ENCODE measurements at places on chromosomes 2 and 18. TPM values are rescaled to one million over a fixed set of nuclear protein-coding genes. Genes with fewer than 3 reads are reported as not detected.

The RAB6C gene
- total RNA-seq = not detected

GRCh38 chr2:111227716-111228141 is 107.0 kb downstream of the BCL2L11 start:
- DNase-seq = peak; percentile 91

DNA sequence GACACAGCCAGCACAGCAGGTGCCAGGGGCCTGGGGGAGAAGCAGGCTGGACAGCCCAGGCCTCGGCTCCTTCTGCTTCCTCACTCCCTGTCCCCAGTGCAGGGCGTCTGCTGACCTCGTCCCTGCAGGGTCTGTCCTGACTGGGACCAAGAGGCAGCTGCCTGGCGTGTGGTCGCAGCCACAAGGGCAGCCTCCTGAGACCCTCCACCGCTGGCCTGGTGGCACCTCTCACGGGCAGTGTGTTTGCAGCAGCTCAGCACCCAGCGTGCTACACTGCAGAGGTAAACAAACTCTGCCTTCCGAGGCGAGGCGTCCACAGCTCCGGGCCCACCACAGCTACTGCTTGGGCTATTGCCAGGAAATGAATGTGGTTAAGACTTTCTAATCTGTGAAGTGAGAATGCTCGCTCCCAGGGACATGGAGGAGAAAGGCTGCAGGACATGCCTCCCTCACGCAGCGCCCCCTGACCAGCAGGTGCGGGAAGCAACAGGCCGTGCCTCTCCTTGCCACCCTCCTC is 46.1 kb upstream of the HPCAL1 start:
- no peak for DNase-seq

DNA sequence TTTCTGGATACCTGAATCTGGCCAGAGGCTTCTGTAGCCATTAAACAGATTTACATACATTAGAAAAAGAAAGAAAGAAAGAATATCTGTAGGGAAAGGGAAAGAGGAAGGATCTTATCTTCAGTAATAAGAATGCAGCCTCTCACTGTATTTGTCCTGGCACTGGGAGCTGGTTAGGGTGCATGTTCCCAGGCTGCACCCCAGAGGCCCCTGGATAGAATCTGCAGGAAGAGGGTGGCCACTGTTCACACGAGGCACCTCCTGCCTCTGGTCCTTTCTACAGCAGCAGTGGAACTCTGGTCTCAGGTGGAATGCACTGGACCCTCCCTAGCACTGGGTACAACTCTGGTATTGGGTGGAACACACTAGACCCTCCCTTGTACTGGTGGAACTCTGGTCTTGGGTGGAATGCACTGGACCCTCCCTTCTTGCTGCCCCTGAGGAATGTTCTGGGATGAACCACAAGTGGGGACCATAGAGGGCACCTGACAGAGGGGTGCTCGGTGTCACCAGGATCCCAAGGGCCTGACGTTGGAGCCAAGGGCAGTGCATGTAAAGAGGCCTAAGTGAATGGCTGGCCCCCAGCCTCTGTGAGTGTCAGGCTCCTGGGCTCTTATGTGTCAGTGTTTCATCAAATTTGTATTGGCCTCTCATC is 27.4 kb upstream of the PXDN start:
- no peak for DNase-seq

The UGT1A3 gene
- total RNA-seq = not detected

DNA sequence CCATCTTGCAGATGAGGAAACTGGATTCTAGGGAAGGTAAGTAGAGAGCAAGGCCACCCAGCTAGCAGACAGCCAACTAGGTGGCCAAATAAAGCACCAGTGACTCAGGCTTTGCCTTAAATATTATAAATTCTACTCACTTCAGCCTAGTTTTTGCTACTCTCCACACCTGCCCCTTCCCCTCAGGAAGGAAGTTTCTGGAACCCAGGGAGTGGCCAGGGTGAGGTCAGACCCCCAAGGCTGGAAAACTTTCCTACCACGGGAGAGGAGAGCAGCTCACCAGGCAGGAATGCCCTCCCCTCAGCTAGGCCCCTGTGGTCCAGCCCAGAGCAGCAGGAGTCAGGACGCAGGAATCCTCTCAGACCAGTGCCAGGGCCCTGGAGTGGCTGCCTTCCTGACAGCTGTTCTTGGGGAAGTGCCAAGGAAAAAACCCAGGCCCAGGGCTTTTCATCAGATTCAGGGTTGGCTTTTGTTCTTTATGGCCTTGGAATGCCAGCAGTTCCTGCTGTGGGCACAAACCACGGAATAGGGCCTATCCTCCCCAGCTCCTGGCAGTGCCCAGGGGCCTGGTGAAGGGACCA is 5.1 kb upstream of the PAX8 start:
- peak; percentile 99 for DNase-seq

DNA sequence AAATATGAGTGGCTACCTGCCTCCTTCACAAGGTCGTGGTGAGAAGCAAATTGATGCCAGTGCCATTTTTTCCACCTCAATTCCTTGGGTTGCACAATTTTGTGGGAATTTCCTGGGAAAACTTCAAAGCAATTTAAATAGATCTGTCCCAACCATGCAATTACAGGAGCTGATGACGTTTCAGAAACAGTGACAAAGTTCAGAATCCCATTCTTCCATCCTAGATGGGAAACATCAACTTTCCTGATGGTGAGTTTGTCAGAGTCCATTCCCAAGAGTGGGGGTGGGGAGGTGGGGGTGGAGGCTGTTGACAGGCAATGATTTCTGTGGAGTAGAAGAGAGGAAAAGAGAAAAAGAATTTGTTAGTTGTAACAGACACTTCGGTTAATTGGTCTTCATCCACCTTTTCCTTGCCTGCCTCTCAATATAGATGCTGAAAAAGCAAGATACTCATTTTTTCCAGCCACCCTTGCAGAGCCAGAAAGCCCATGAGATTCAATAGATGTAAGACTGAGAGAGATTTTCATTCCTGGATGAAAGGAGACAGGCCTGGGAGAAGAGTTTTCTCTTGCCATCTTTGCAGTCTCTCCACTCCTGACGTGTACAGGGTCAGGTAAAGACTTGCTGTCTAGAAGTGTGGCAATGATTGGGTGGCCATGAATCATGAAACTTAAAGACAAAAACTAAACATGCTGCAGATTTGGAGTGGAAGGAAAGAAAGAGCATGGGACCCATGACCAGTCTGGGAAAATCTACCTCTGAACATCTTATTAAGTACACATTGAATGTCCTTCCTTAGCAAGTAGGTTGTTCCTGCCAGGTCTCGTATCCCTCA is 47.3 kb downstream of the SOCS6 start:
- DNase-seq = no peak
